ENCODE measurements at places on chromosomes 1 and 21.

DNA sequence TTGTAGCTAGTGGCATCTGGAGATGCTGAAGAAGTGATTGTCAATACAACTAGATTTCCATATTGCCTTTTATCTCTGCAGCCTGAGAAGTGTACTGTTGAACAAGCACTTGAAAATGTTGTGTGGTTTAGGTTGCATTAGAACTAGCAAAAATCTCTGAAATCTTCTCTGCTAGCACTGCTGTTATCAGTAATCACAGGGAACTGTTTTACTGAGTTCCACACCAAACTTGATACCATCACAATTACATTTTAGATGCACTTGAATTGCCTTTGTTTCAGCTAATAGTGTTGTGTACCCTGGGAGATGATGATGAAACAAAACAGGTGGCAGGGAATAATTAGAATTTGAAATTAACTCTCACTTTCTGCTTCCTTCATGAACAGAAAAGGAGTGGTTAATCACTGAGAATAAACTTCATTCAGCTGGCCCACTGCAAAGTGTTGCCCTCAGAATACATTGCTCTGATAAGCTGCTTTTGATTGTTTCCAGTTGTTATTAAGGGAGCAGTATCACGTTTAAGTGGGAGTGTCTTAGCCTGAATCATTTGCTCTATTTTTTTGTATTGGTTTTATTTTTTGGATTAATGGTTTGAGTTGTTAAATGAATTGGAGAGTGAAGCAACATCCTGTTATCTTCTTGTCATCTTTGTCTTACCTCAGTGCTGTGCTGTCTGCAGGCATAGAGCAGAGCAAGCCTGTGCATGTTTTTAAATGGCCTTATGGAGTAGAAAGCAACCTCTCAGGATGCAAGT is 13.0 kb downstream of the FAM20B start:
- DNase-seq: no peak

GRCh38 chr1:178962853-178963711 is 62.6 kb upstream of the FAM20B start:
- no peak for DNase-seq

- no peak for DNase-seq
These were observed 15.6 kb upstream of the SLC45A1 start for GRCh38 chr1:8302081-8302956.

GRCh38 chr21:43917515-43918384 is 52.7 kb downstream of the AGPAT3 start:
- no peak for DNase-seq

DNA sequence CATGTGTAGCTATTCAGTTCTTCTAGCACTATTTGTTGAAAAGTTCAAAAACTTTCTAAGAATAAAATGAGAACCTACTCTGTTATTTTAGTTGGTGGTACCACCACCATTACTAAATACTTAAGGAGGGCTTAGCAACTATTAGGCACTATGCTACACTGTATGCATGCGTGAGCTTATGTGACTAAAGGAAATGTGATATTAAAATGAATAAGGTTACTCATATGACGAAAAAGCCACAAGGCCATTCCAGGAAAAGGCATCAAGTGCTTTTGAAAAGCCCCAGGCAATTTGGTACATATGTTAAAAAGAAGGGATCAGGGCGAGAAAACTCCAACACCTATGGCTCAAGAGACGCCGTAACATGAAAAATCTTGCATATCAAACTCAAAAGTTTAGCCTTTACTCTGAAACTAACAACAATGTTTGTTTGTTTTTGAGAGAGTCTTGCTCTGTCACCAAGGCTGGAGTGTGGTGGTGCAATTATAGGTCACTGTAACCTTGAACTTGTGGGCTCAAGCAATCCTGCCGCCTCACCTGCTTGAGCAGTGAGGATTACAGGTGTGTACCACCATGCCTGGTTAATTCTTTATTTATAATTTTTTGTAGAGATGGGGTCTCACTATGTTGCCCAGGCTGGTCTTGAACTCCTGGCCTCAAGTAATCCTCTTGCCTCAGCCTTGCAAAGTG is 42.5 kb downstream of the EPRS1 start:
- DNase-seq: no peak

DNA sequence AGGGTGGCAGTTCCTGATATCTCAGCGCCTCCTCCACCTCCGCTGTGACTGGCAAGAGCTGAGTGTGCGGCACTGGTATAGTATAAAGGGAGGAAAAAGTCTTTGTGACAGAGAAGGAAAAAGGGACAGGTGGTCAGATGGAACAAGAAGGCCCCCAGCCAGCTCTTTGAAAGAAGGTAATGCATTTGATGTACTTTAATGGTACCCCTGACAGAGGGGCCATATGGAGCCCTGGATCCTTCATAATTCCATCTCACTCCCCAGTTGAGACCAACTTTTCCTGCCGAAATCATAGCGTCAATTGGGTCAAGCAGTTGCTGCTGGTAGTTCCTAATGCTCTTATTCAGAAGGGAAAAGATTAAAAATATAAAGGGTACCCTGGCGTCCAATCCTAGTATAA is 198.2 kb downstream of the ZNF326 start:
- no peak for DNase-seq

DNA sequence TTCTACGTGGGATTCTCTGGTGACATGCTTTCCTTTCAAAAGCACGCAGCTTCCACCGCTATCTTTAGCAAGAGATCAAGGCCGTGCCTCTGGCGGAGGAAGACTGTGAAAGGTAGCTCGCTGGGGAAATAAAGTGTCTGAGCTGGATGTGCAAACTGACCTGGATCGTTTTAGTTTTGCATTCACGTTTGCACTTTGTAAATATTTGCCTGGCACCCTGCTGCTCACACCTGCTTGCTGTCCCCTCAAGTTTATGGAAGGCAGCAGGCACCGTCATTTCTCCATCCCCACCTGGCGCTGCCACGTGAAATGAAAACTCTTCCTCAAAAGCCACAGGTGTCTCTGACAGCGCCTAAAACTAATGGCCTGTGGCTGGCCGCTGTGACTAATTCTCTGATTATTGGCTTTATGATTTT is 44.0 kb upstream of the TARDBP start:
- DNase-seq: no peak

DNA sequence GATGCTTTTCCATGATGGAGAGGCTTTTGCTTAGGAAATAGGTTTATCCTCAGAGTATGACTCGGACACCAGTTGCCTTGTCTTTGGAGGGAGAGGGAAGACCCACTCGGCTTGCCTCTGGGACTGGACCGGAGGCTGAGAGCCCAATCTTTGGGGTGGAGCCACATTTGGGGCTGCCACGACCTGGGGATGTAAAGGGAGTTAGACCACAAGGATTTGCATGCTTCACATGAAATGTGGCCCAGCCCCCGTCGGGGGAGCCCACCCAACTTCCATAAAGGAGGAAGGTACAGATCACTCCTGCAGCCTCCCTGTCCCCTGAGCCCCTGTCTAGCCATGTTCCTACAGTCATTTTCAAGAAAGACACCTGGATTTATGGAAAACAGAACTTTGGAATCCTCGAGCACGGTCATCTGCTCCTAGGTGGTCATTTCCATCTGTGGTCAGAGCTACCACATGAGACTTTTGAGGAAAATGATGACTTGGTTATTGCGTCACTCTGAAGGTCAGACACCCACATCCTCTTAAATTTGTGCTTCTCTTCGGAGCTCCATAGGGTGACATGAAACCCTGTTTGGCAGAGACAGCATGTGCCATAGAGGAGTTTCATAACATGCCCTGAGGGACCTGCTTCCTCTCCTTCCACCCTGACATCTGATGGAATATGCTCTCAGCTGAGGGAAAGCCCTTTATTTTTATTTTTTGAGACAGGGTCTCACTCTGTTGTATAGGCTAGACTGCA is 99.4 kb upstream of the SLC45A1 start:
- no peak for DNase-seq

DNA sequence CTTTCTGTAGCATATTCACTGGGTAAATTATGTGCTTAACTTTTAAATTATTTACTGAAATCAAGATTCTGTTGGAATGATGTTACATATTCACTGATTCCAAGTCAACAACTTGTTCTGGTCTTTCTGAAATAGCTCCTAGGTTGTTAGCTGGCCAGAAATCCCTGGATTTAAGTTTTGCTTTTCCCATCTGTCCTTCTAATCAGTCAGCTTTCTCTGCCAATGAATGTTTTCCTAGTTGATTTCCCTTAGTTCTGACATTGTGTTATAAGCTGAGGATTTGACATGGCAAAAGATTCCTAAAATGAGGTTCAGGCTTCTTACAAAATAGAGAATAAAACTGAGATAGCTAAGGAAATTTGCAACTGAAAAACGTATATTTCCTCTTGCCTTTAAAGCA is 1479.6 kb downstream of the MRPL39 start:
- no peak for DNase-seq

GRCh38 chr1:224407571-224408293 is 26.9 kb downstream of the WDR26 start:
- no peak for DNase-seq

DNA sequence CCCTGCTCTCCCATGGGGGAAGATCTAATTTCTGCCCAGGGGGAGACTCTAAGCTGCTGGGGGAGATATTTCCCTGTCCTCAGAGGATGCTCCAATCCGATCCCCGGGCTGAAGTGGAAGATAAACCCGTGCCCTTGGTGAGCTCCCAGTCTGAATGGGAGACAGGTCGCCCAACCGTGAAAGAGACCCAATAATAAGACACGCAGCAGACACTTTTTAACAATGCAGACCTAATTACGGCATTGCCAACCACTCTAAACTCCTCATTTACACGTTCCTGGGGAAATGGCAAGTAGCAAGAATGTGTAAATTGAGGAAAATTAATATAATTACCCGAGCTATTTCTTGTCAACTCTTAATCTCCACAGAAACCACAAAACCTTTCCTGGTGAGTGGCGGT is 48.7 kb upstream of the ACTL8 start:
- DNase-seq: no peak

DNA sequence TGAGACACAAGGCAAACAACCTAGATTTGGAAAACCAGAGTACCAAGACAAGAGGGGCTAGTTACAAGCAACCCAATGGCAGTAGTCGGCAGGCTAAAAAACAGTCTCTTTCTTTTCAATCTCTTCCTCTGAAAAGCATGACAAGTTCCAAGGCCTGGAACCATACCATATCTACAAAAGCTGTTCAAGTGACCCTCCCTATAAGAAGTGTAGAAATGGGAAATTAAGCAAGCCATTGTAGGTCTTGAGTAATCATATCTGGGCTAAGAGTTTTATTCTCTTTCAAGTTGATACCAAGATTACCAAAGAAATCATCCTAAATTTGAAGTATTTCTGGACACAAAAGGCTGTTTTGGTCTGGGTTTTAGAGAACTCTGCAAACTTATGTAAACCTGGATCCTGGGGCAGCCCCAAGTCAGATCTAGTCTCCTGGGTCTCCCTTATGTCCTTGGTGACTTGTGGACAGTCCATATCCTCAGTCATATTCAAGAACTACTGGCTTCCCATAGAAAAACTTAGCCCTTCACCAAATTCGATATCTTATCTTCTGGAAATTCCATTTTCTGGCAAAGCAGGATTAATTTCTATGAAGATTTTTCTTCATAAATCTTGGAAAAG is 24.7 kb downstream of the FMO3 start:
- no peak for DNase-seq

- no peak for DNase-seq
These were observed 91.4 kb downstream of the PDE9A start for GRCh38 chr21:42744520-42745445.

GRCh38 chr1:172117800-172118199 is 276.5 kb downstream of the DNM3 start:
- no peak for DNase-seq

GRCh38 chr1:232227306-232227705 is 402.6 kb downstream of the SIPA1L2 start:
- DNase-seq: no peak

DNA sequence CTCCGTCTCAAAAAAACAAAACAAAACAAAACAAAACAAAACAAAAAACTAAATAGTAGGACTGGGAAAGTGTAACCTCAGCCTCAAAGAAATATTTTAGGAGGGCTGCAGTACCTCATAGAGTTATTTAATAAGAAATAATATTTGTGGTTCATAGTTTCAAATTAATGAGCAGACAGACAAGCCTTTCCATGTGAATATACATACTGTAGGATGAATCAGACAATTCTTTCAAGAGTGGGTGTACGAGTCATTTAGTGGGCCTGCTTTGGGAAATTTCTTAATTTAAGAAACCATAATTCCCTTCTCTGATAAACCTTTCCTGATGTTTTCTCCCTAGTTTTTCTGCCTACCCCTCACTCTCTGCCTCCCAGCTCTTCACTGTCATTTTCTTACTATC is 52.5 kb downstream of the CDC14A start:
- DNase-seq: no peak

- DNase-seq: no peak
These were observed 1183.7 kb upstream of the PRMT6 start for GRCh38 chr1:105872817-105873216.

GRCh38 chr1:75482951-75483350 is 128.0 kb downstream of the SLC44A5 start:
- DNase-seq: no peak

DNA sequence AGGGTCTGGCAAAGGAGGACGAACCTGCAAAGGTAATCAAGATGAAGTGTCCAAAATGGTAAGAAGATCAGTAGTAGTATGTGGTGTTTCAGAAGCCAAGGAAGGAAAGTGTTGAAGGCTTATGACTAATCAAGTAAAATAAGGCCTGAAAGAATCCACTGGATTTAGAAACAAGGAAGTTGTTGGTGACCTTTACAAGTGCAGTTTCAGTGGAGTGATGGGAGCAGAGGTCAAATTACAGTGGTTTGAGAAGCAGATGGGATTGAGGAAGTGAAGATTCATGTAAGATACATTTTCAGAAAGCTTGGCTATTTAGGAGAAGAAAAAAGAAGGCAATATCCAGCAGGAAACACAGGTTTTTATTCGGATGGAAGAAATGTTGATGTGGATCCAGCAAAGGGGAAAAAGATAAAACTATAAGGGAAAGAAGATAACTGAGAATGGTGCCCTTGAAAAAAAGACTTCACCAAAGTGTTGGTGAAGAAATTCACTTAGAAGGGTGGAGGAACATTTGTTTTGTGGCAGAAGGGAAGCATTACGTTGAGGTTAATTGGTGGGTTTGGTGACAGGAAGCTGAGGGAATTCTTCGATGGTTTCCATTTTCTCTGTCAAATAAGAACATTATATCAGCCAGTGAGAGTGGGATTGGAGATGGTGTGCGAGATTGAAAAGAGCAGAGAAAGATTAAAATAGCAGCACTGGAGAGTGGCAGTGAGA is 2.1 kb downstream of the ARMH1 start:
- DNase-seq: no peak

- DNase-seq: no peak
These were observed 17.1 kb downstream of the RGL1 start for GRCh38 chr1:183821889-183822611.

DNA sequence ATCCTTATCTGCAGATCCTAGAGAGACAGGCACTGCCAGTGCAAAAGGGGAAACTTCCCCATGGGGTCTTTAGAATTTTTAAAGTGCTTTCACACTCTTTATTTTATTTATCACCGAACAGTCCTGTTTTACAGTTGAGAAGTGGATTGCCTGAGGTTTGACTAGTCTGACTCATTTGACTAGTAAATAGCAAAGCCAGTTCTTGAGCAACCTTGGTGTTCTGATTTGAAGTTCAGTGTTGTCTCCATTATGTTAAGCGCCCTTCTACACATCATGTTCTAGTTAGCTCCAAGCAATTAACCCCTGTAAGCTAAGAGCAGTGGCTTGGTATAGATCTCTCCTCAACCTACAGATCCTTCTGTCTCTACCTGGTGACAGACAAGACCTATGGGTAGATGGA is 262.9 kb downstream of the CACNA1E start:
- DNase-seq: no peak

Data from stimulated activated CD4-positive, alpha-beta T cell treated with anti-CD3 and anti-CD28 coated beads, Interleukin-1b, Interleukin-23, amount 100 ng/mL, for 4 hours (primary cell).